Hematopoietic multipotent progenitor cell treated with erythropoietin and hydrocortisone succinate and interleukin-3 and kit ligand, for 15 days (in vitro differentiated cells): ENCODE measurements at places on chromosomes 7 and 10.

- DNase-seq, result no peak
Measured at GRCh38 chr10:97371696-97372095, 29.4 kb downstream of the RRP12 start.

GRCh38 chr10:132739225-132739613 lies 46.7 kb downstream of the NKX6-2 start:
- DNase-seq, result no peak

DNA sequence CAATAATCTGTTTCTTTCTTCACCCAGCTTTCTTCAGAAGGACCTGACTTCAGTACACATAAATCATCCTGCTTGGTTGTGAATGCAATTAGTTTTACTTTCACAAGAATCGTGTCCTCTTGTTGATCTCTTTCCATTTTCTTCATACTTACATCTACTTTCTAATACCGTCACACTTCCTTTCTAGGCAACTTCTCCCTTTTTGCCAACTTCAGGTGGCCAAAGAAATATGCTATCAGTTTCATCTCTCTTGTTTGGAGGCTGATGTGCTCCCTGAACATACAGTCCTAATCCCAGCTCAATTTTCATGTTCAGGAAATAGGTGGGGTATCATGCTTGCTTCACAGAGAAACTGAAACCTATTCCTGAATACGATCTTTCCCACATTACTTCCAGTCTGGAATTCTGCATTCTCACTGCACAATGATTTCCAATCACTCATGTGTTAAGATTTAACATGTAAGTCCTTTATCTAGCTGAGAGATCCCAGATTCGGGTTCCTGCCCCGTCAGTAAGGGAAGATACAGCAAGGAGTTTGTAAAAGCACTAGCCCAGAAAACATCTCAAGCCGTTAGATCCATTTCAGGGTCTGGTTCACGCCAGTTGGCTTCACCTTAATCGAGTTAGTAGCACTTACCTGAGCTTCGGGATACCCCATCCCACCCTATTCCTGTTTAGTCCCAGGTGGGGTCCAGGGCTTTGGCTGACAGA lies 994 bp downstream of the SLC25A28 start:
- DNase-seq, result peak; percentile 12

DNA sequence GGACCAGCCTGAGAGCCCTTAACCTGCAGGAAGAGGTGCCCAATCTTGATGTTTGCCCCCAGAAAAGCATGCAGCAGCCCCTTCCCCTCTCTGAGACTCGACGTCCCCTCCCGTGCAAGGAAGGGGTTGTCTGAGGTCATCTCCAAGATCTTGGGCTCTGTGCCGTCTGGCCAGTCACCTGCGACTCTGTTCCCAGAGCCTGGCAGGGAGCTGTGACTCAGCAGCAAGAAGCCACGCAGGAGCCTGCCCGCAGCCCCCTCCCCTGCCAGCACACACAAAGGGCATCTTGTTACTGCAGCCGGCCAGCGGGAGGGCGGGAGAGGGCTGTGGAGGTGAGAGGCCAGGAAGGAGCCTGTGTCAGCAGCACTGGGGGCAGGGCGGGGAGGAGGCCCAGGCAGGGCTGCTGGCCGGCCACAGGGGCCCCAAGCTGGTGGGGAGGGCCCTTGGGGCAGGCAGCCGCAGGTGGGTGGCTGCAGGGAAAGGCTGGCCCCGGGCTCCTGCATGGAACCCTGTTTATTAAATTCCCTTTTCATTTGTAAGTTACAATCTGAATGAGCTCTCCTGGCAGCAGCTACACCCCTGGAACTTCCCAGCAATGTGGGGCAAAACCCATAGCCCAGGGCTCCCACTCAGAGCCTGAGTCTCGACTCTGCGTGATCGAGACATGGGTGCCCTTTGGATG lies 103.7 kb upstream of the ZMIZ1 start:
- DNase-seq, result no peak

DNA sequence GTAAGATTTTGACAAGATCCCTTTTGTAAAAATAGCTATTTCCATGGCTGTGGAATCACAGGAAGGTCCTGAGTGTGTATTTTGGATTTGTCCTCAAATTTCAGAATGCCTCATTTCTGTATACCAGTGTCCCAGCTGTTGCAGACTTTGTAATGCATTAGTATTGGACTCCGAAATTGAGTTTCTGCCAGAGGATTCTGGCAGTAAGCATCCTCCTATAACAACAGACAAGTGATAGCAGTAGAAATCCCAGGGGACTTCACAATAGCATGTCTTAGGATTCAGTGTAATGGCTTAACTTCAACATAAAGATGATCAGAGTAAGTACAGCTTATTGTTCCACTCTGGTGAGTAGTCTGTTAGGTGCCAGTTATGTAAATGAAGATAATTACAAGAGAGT lies 104.6 kb downstream of the FOXP2 start:
- no peak for DNase-seq

DNA sequence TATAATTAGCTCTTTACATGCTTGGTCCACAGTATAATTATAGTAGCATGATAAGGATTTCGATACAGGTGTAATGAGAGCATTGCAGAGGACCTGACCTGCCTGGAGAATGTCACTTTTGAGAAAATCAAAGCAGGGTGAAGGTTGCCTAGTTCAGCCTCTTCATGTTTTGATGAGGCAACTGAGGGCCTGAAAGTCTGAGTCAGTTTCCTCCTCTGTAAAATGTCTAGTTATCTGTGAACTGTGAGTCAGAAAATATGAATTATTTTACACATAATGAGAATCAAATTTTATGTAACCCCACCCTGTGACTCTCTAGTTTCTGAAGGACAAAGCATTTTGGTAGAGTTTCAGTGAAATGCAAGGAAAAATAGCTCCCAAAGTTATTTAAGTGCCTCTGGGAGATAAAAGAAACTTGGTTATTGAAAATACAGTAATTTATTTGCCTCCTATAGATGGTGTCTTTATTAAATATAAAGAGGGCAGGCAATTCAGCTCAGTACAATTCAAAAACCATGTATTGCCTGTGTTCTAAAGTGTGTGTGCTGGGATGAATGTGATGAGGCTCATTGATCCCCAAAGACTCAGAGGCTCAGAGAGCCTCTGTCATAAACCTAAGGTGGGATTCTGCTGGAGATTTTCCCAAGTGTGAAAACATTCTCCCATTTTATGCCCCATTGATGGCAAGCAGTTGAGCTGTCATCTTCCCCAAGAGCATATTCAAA lies 37.3 kb upstream of the SAMD9L start:
- DNase-seq, result no peak

GRCh38 chr7:47783456-47784223 lies 164.6 kb downstream of the PKD1L1 start:
- DNase-seq, result no peak

DNA sequence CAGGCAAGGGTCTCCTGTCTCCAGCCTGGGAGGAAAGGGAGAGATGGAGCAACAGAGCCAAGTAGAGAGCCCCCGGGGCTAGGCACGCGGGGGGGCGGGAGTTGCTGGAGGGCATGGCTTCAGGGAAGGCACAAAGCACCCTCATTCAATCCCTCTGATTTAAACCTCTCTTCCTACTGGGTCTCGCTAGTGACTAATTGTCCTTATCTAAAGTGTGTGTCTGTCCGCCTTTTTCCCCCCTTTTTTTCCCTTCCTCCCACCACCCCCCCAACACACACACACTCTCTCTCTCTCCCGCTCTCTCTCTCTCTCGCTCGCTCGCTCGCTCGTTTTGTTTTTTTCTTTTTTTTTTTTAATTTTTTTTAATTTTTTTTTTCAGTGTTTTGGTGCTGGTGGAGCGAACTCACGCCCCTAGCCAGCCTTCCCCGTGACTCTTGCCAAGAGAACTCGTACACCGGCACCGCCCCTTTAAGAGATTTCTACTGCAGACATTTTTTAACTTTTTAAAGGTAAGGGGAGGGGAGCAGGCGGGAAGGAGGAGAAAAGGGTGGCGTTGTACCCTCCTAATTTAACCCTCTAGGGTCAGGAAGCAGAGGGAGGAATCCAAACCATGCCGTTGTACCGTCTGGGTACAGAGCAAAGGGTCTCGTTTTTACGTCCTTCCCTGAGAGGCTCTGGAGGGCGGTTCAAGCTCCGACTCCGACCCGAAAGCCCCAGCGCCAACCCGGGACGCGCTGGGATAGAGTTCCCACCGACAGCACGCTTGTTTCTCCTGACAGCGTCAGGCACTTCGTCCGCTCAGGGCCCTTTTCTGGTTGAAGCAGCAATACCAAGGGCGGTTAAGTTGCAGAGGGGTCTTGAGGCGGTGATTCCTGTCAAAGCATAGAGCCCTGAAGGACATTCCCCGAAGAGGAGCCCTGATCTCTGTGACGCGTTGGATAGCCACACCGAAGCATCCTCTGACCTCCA lies at the start of gene HPSE2:
TSS of gene HPSE2 (minus strand) at position 195 of the 969 bp plus-strand sequence.
- no peak for DNase-seq

- no peak for DNase-seq
Measured at GRCh38 chr10:37747081-37747480, 110.3 kb downstream of the ZNF248 start.

DNA sequence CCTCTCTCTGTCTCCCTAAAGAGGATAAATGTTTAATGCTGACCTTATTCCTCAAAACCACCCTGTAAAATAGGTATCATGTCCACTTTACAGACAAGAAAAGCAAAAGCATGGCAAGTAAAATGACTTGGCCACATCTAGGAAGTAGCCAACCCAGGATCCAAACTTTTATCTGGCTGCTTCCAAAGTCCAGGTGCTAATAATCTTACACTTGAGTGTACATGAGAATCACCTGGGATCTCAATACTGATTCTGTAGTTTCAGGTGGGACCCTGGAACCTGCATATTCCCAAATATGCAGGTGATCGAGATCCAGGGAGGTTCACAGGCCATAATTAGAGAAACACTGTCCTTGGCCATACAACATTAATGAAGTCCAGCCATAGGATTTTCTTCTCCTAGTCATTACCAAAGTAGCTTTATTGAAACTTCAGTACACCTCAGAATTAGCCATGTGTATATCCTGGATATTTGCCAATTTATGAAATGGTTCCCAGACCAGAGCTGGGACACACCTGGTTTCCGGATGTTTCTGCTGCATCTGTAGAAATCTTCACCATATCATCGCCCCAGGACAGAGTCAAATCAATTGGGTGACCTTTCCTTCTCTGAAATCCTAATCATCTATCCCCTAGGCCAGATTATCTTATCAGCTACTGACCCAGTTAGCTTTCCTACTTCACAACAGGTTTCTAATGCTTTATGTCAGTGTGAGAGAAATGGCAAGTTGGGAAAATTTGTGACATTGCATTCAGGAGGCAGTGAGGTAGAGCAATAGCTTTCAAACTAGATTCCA lies 119.1 kb upstream of the KMT2E start:
- no peak for DNase-seq

GRCh38 chr10:64507651-64508028 lies 986.4 kb downstream of the REEP3 start:
- no peak for DNase-seq

DNA sequence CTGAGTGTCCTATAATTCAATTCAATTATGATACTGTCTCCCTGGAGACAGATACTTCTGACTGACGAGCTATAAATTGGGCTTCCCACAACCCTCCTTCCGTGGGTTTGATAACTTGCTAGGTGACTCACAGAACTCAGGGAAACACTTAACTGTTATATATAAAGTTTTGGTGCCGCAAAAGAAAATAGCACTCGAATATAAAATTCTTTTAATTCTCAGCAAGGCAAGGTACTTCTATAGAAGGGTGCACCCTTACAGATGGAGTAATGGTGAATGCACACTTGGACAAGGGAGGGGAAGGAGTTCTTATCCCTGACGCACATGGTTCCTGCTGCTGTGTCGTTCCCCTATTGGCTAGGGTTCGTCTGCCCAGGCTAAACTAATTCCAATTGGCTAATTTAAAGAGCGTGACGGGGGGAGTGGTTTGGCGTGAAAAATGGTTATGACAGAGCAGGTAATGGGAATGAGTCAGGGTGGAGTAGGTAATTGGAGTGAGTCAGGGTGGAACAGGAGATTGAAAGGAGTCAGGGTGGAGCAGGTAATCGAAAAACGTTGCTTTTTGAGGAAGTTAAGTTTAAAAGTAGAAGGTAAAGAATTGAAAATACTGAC lies 20.8 kb upstream of the GHITM start:
- DNase-seq, result no peak

DNA sequence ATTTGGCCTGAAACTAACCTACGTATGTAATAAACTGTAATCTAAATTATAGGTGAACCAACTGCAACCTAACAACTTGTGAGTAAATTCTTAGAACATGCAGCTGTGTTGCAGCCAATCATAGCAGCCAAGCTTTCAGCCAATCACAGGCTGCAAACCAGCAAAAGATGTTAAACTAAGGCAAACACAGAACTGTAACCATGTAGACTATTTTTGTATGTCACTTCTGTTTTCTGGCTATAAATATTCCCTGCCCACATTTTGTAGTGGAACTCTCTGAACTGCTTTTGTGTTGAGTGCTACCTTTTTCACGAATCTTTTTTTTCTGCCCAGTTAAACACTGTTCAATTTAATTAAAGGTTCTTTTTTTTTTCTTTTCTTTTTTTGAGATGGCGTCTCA lies 28.2 kb upstream of the ZPBP start:
- no peak for DNase-seq

DNA sequence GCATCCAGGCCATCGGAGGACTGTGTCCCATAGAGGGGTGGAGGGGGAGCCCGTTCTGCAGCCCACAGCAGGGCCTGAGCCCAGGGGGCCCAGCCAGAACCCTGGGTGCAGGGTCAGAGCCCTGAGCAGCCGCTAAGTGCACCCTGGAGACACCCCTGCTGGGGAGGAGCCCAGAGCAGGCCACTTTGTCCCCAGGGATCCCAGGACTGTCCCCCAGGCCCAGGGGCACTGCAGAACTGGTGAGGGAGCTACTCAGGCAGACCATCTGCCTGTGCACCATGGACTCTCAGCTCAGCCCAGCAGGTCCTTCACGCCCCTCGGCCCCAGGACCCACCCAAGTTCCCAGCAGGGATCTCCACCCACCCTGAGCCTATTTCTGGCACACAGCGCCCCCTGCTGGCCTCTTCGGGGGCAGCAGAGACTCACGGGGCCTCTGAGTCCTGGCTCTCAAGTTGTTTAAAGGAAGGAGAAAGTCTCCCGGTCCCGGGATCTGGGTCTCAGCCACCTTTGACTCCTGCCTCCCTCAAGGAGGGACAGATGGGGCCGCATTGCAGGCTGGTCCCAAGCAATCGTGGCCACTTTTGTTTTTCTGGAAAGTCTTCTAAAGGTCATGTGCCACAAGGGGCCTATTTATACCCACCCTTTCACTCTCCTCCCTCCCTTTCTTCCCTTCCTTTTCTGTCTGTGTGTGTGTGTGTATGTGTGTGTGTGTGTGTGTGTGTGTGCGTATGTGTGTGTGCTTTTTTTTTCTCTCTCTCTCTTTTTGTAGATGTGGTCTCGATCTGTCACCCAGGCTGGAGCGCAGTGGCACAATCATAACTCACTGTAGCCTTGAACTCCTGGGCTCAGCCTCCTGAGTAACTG lies 90.3 kb downstream of the MYL10 start:
- peak; percentile 55 for DNase-seq

GRCh38 chr10:60518745-60519144 lies 129.1 kb upstream of the ANK3 start:
- DNase-seq, result no peak

DNA sequence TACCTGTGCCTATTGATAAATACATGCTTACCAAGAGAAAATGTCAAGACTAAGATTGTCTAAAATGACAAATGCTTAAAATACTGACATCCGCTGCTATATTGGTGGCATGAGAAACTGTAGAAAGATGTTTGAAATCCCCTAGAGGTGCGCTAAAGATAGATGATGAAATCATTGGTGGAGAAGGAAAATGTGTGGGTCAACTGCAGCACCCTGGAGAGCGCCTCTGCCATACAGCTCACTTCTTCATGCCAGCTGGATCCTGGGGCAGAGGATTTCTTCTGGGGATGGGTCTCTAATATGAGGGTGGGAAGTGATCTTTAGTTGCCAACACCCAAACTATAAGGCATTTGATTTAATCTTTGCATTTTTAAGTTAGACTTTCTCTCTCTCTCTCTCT lies 680.4 kb upstream of the POM121L12 start:
- no peak for DNase-seq

- DNase-seq, result no peak
Measured at GRCh38 chr10:74973741-74974392, 137.6 kb upstream of the SAMD8 start.
